ENCODE measurements at places on chromosomes 4 and X.

GRCh38 chr4:154984616-154985015 is 203.5 kb downstream of the RBM46 start:
- no peak for DNase-seq

DNA sequence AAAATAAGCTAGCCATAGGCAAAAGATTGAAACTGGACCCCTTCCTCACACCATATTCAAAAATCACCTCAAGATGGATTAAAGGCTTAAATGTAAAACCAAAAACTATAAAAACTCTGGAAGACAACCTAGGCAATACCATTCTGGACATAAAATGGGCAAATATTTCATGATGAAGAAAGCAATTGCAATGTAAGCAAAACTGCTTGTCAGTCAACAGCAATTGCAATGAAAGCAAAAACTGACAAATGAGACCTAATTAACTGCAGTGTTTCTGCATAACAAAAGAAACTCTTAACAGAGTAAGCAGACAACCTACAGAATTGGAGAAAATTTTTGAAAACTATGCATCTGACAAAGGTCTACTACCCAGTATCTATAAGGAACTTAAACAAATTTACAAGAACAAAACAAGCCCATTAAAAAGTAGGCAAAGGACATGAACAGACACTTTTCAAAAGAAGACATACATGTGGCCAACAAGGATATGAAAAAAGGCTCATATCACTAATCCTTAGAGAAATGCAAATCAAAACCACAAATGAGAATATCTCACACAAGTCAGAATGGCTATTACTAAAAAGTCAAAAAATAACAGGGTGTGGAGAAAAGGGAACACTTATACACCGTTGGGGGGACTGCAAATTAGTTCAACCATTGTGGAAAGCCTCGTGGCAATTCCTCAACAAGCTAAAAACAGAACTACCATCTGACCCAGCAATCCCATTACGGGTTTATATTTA is 46.7 kb downstream of the CFAP299 start:
- no peak for DNase-seq

GRCh38 chr4:88398381-88398780 is 19.7 kb downstream of the HERC6 start:
- no peak for DNase-seq

GRCh38 chr4:53545942-53546581 is 45.2 kb downstream of the LNX1 start:
- DNase-seq: no peak

- no peak for DNase-seq
These were observed 107.8 kb upstream of the GPC4 start for GRCh38 chrX:133523081-133523487.

DNA sequence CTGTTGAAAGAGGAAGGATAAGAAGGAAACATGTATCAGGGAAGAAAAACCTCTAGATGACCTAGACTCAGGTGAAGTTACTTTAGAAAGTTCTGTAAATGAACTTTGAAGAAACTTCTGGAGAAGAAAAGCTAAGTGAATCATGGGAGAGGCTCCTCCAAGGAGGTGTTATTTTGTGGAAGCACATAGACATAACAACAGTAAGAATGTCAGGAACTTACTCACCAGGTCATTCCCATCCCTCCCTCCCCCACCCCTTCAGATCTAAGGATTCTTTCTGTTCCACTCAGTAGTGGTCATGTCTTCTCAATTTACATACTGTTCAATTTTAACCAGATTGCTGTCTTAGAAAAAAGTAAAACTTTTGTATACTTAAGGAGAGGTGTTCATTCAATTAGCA is 310.5 kb upstream of the DDX53 start:
- DNase-seq: no peak

- DNase-seq: no peak
These were observed 180.7 kb upstream of the TENM3 start for GRCh38 chr4:182062458-182062857.

DNA sequence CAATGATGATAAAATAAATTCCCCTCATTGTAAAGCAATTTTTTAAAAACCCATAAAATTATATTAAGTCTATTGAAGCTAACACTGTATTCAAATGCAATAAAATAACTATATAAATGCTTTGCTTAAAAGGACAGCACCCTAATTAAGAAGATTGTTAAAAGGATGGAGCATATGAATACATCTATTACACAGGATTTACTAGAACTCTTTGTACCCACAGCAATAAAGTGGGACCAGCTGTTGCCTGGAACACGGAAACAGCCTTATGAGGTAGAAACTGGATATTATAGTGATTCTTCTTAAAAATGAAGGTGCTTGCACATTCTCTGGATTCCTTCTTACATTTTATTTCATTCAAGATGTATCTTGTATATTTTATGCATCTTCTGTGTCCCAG is 298.7 kb upstream of the KLF3 start:
- DNase-seq: no peak

GRCh38 chr4:48138936-48139335 is 4.9 kb upstream of the TXK start:
- DNase-seq: no peak

- no peak for DNase-seq
These were observed 32.1 kb downstream of the TMEM131L start for GRCh38 chr4:153497988-153498967.

DNA sequence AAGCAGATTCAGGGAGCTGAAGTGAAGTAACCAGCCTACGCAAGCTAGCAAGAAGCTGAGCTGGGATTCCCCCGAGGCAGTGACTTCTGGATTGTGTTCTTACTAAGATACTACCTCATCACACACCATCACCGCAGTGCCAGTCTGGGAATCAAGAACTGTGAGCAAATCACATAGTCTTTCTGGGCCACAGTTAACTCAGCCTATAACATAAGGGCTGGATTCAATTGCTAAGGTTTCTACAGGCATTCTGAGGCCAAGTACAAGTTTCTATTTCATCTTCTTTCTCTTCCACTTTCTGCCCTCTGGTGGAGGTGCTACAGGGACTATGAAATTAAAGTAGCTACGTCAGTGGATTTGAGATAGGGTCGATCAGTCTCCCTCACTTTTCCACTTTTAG is 1.4 kb upstream of the CORIN start:
- DNase-seq: no peak

DNA sequence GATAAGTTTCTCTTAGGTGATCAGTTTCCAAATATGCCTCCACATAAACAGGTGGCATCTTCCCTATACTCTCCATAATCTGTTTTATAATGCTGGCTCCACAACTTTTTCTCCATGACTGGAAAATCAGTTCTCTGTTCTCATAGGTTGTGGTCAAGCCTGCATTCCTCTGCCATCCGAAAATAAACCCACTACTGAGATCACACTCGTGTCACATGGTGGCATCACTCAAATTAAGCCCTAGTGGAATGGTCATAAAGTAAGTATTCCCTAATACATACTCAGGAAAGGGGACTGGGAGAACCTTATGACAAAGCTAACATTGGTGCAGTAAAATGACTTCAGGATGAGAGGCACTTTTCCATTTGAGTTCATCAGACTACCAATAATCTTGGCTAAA is 37.6 kb downstream of the MAGED4B start:
- DNase-seq: no peak

- DNase-seq: no peak
These were observed 55.0 kb upstream of the PAK3 start for GRCh38 chrX:111041018-111041462.

GRCh38 chr4:153249199-153250041 is 45.2 kb downstream of the TRIM2 start:
- DNase-seq: peak; percentile 61

- no peak for DNase-seq
These were observed 62.6 kb downstream of the PDGFC start for GRCh38 chr4:156909010-156909409.

DNA sequence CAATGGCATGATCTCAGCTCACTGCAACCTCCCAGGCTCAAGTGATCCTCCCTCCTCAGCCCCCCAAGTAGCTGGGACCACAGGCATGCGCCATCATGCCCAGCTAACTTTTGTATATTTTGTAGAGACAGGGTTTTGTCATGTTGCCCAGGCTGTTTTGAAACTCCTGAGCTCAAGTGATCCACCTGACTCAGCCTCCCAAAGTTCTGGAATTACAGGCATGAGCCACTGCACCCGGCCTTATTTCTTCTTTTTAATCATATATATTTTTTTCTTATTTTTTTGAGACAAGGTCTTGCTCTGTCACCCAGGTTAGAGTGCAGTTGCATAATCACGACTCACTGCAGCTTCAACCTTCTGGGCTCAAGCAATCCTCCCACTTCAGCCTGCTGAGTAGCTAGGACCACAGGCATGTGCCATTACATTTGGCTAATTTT is 184.0 kb downstream of the TSPAN5 start:
- no peak for DNase-seq

DNA sequence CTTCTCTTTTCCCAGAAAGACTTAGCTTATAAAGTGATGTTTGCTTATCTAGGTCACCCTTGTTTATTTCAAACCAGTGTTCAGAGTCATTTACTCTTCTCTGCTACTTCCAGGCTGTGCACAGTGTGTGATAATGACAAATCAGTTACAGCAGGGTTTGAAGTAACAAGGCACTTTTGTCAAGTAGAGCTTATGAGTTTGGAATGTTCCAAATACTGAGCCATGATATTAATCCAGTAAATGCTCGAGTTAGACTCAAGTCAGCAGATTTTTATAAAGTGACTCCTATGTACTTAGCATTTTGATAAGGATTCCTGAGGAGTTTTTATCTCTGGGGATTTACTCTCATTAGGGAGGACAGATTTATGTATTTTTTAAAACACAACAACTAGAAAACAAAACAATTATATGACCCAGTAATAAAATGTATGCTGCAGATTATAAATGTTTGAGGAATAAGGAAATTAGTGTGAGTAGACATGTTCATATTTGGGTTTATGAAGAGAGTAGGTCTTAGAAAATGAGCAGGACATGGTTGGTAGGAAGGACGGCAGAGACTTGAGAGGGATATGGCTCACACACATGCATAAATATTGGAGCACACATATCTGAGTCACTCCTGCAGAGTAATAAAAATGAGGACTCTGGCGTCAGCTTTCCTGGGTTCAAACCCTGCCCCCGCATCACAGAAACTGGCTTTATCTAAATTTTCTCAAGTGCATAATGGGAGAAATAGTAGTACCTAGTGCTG is 271.2 kb downstream of the FBXO8 start:
- no peak for DNase-seq

DNA sequence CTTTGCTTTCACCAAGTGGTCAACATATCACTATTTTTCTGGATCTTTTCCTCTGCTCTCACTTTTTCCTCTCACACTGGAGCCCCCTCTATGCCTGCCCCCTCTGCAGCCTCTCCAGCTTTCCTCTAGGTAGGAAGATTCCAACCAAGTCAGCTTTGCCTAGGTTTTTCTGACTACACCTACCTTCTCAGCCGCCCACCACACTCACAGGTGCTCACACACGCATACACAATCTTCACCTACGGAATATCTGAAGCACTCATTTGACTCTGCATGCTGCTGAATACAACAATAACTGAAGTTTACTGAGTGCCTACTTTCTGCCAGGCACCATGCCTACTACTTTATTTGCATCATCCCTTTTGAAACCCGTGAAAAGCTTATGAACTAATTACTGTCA is 328.0 kb downstream of the PPP3CA start:
- no peak for DNase-seq

DNA sequence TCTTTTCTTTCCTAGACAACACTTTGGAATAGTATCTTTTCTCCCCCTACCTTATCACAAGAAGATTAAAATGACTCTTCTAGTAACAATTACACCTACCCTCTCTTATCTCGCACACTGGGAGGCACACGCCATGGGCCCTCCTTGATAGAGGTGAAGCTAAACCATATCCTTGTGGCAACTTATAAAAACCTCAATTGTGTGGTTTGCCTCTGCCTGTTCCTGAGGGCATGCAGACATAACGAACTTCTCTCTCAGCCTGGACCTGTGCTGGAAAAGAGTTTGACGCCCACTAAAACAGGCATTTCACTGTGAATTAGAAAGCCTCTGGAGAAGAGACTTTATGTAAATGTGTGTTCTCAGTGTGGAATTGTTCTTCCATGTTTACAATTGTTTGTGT is 141.2 kb downstream of the NDST3 start:
- no peak for DNase-seq

Data from stimulated activated CD4-positive, alpha-beta T cell treated with anti-CD3 and anti-CD28 coated beads, Interleukin-1b, Interleukin-23, amount 100 ng/mL, for 1 hour (primary cell).